ENCODE measurements at places on chromosomes 12 and 14.

- DNase-seq: no peak
Observed at GRCh38 chr14:23483236-23483854, 13.8 kb downstream of the NGDN start.

DNA sequence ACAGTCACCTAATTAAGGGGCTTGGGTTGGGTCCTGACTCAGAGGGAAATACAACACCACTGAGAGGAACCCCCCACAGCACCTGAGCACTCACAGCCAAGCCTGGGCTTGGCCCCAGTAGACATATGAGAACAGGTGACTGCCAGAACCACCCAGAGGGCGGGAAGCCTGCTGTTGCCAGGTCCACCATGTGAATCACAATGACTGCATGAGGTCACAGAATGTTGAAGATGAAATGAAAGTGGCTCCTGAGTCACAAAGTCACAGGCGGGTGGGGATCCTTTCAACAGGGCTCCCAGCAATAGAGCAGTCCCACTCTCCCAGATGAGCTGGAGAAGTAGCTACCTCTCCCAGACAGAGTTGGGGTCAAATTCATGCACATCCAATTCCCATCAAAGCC lies at the start of gene LRRC74A:
TSS of gene LRRC74A (plus strand) at position 287 of the 400 bp plus-strand sequence. CDS start 290 bp downstream, outside the sequence.
- DNase-seq: peak; percentile 36

DNA sequence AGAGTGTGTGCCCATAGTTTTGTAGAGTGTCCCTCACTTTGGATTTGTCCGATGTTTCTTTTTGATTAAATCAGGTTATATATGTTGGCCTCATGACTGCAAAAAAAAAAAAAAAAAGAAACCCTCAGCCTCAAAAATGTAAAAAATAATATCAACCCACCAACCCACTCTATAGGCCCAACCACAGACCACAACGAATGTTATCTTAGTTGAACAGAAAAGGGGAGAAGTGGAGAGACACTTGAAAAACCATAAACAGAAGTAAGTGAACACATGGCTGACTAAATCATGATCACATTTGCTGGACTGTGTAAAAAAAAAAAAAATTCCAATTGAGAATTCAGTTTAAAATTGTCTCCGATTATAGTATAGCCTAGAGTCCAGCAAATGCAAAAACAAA lies 45.5 kb upstream of the ST8SIA1 start:
- DNase-seq: no peak

DNA sequence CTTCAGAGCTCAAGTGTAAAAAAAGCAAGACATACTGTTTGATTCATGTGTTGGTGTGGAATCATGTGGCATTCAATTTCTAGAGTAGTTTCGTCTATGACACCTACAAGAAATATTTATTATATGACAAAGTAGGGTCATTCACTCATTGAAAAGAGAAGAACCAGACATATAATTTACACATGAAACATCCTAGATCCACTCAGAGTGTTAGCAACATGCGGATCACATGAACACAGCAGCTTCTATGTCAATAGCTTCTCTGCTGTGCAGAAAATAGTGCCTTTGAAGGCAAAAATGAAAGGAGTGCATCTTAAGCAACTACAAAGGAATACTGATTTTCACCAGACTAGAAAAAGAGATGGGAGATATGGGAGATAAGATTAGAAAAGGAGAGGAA lies 569.8 kb downstream of the RPS29 start:
- DNase-seq: no peak

- no peak for DNase-seq
Observed at GRCh38 chr12:106583242-106584103, 669 bp downstream of the RFX4 start.

Measured in inflammatory macrophage (primary cell).